GM06990 (cell line): ENCODE measurements at places on chromosomes 1 and 21.

DNA sequence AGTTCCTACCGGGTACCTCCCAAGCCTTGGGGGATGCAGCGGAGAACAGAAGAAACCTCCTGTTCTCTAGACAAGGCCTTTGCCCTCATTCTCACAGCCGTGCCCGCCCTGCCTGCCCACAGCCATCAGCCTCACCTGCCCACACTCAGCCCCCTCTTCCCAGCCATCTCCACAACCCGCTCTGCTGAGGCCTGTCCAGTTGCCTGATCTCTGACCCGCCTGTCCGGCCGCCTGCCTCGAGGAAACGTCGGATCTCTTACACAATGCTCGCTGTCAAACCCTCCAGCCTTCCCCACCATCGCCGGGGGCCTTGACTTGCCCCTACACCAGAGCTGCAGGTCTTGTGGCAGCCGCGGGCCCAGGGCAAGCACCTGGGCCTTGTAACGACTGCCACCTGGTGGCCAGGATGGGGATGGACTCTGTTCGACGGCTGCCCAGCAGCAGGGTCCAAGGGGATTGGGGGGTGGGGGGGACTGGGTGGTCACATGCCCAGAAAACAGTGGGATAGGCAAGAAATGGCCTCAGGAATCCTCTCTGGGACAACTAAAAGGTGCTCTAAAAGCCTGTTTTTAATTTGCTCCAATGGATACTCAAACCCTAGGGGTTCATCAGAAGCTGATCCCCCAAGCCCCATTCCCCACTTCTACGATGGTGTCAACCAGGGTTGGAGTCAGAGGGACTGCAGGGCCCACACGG lies 31.0 kb downstream of the SLC45A1 start:
- DNase-seq = peak; percentile 57

DNA sequence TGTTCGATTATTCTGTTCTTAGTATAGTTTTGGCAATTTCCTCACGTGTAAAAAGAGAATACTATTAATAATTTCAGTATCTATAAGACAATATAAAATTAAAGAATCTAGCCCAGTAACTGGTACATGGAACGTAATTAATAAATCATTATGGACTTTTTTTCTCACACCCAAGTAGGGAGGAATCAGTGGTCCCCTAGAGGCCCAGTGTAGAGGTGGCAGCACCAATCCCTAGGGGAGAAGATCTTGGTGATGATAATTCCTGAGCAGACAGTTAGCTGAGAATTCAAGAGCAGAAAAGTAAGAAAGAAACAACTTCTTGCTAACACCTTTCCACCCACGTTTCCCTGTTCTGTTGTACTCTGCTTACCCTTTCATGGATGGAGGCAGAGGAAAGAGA lies 19.7 kb upstream of the SELE start:
- no peak for DNase-seq

- no peak for DNase-seq
Observed at GRCh38 chr1:28160782-28161266, 15.7 kb downstream of the PTAFR start.

GRCh38 chr1:116115476-116116439 lies 4.6 kb downstream of the MAB21L3 start:
- DNase-seq = no peak

- no peak for DNase-seq
Observed at GRCh38 chr1:43588592-43588991, 57.9 kb downstream of the PTPRF start.

DNA sequence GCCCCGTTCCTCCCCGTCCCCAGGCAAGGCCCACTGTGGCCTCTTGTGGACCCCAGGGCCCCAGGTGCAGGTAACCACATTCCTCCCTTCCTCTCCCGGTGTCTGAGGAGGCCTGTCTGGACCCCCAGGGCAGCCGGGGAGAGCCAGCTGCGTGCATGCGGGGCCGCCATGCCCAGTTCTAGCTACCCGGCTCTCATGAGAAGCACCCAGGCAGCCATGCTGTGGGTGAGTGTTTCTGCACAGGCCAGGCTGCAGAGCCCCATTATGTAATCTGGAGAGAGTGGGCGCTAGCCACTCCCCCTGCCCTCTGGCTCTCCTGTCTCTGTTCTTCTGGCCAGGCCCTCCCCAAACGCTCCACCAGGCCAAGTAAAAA lies 18.4 kb upstream of the PLEKHG5 start:
- DNase-seq = no peak

GRCh38 chr1:158732524-158732923 lies 12.0 kb upstream of the OR6K3 start:
- no peak for DNase-seq

DNA sequence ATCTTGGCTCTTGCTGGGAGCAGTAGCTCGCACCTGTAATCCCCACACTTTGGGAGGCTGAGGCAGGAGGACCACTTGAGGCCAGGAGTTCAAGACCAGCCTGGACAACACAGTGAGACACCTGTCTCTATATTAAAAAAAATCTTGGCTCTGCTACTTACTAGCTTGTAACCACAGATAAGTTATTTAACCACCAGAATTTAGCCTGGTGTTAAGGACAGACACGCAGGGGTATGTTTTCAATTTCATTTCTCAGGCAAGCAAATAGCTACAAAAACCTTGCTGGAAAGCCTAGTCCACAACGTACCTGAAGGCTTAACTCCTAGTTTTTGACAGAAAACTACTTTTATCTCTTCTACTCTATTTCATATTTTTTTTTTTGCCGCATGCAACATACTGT lies 24.8 kb upstream of the GFI1 start:
- no peak for DNase-seq

DNA sequence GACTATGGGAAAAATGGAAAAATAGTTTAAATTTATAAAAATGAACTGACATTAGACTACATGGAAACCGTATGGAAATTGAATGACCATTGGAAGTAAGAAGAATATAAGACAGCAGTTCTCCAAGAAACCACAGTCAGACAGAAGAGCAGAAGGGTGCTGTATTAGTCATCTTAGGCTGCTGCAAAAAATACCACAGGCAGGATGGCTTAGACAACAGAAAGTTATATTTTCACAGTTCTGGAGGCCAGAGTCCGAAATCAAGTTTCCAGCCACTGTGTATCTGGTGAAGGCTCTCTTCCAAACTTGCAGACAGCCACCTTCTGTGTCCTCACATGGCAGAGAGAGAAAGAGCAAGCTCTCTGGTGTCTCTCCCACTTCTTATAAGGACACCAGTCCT lies 175.2 kb downstream of the DSCAM start:
- DNase-seq = no peak

DNA sequence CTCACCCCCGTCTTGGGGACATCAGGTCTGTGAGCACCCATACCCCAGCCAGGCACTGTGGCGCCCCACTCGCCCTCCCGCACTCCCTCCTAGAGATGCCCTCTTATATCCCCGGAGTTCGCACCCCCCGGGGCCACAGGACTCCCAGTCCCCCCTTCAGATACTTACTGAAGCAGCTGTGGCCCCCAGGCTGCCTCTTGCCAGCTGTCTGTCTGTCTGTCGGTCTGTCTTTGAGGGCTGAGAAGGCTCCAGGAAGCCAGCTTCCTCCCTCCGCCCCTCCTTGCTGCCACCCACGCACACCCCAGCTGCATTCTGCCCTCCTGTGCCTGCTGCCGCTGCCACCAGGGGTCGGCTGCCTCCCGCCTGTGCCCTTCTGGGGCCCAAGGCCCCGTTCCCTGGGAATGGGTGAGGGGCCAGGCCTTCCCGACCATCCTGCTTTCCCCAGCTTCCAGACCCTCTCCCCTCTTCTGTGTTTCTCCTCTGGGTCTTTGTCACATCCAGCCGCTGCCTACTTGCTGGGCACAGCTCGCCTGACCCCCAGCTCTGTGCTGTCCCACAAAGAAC lies at the start of gene PTPN7:
Gene PTPN7, minus strand, starts transcription at position 226 of the 564 bp plus-strand sequence. CDS start 1,200 bp downstream, outside the sequence.
- peak; percentile 81 for DNase-seq

DNA sequence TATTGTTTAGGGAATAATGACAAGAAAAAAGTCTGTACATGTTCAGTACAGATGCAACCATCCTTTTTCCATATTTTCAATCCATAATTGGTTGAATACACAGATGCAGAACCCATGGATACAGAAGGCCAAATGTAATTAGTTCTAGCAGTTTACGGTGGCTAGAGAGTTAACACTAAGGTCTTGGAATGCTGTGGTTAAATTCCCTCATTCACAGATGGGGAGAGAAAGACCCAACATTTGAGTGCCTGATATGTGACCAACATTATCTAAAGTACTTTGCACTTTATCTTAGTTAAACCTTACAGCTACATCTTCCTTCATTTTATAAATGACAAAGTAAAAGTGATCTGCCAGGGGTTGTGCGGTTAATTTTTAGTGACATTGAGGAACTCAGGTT lies 5.3 kb downstream of the SCMH1 start:
- no peak for DNase-seq

GRCh38 chr21:31132574-31133242 lies 94.4 kb upstream of the KRTAP19-8 start:
- no peak for DNase-seq

DNA sequence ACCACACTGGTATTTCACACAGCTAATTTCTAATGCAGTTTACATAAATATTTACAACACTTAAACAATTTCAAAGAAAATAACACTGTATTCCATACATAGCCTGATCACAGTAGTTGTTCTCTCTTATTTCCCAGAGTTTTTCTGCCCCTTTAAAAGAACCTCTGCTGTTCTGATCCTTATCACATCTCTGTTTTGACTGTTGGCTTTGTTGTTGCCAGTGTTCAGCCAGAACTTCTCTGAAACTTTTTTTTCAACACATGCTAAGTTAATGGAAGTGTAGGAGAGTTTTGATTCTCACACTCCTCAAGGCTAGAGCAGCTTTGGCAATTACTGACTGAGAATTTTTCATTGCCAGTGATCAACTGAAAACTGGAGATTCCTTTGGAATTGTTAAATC lies 11.1 kb downstream of the SELE start:
- DNase-seq = no peak

- no peak for DNase-seq
Observed at GRCh38 chr1:179812501-179813292, 64.9 kb downstream of the TOR1AIP2 start.

GRCh38 chr1:99264201-99265021 lies at the start of gene PLPPR4:
Gene PLPPR4 (plus strand): TSS chr1:99264492. CDS start chr1:99264594, 102 bp downstream.
- peak; percentile 2 for DNase-seq

DNA sequence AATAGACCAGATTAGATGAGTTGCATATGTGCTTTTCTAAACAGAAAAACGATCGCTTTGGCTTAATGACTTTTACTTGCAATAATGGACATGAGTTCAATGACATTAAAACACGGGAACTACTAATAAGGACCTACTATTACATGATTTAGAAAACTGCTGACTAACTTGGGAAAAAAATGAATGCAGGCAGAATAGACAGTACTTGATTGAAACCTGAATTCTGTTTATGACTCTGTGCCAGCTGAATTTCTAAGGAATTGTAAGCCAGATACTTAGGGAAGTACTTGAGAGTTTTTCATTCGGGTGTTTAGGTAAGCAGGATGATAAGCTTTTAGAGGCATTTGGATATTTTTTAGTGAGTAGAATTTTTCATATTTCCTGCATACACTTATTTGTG lies 12.0 kb downstream of the ADGRL2 start:
- DNase-seq = no peak

DNA sequence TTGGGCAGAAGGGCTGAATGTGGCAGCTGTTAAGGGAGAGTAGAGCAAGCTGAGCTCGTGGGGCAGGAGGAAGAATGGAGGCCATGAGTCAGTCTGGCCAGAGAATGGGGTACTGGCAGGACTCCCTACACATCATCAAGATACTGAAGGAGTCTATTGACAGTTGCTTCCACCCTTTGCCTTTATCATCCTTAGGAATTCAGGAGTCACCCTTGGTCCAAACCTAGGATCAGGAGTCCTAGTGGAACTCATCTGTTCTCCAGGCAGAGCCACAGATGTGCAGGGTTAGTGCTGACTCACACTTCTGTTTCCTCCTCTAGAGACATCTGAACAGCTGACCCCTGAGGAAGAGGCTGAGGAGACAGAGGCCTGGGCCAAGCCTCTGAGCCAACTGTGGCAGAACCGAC lies 18.7 kb upstream of the ST3GAL3 start:
- no peak for DNase-seq

- no peak for DNase-seq
Observed at GRCh38 chr21:16408280-16408679, 678.5 kb downstream of the USP25 start.

- DNase-seq = no peak
Observed at GRCh38 chr1:46285730-46286477, 17.5 kb downstream of the LRRC41 start.

- no peak for DNase-seq
Observed at GRCh38 chr21:18340387-18340942, 63.1 kb downstream of the TMPRSS15 start.

DNA sequence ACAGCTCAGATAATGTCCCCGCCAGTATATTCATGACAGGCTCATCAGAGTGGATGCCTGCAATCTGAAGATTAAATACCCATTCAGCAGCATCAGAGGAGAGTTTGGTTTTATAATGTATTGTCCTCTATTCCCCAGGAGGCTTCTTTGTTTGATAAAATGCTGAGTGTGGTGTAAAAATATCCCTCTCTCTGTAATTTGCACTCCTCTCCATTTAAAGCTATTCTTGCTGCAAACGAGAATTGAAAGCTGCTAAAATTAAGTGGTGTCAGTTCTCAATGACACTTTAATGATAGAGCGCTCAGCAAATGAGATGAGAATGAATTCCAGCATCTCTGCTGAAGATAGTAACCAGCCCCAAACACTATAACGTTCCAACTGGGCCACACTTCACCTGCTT lies 205.7 kb upstream of the RRP15 start:
- DNase-seq = no peak

- DNase-seq = no peak
Observed at GRCh38 chr1:39387452-39387851, 104.0 kb upstream of the BMP8A start.

DNA sequence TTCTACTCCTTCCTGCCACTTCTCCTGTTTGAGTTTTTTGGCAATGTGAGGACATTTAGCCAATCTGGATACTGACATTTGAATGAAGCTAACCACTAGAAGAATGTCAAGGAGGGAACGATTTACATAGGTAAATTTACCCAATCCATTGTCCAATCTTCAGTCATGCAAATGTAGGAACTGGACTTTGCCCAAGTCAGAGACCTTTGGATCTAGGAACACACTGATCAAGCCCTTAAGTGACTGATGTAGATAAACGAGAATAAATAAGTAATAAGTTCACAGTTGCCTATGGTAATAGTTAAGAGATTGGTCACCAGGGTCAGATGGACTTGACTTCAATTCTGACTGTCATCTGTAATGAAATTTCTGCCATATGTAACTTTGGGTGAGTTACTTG lies 177.6 kb downstream of the FGGY start:
- no peak for DNase-seq

DNA sequence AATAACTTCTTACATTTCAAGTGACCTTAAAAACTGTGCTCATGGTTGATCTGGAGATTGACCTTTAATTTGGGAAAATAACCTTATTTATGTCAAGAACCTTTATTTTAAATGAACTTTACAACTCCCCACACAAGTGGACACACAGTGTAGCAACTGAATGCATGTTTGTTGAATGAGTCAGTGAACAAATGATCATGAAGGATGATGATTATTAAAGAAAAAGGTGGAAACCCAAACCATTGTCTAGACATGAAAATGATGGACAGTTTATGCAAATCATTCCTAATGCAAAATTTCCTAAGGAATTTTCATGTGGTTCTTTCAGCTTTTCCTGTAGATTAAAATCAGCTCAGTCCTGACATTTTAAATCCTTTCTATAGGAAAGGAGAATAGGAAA lies 439.8 kb upstream of the RUNX1 start:
- no peak for DNase-seq

GRCh38 chr1:193741228-193741627 lies 554.8 kb upstream of the B3GALT2 start:
- DNase-seq = no peak

- peak; percentile 42 for DNase-seq
Observed at GRCh38 chr1:39653546-39654031, 14.1 kb upstream of the HEYL start.
